ENCODE measurements at places on chromosomes 7 and 10.

GRCh38 chr7:127330070-127330469 lies 62.4 kb downstream of the ZNF800 start:
- DNase-seq, result no peak

DNA sequence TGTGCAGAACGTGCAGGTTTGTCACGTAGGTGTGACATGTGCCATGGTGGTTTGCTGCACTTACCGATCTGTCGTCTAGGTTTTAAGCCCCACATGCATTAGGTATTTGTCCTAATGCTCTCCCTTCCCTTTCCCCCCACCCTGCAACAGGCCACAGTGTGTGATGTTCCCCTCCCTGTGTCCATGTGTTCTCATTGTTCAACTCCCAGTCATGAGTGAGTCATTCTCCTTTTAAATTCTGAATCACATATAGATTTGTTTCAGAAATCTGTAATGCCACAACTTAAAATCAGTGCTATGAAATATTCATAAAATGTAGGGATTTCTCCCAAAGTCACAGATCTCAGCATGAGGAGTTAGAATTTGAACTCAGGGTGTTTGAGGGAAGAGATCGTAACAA lies 552.5 kb upstream of the MBL2 start:
- DNase-seq, result no peak

DNA sequence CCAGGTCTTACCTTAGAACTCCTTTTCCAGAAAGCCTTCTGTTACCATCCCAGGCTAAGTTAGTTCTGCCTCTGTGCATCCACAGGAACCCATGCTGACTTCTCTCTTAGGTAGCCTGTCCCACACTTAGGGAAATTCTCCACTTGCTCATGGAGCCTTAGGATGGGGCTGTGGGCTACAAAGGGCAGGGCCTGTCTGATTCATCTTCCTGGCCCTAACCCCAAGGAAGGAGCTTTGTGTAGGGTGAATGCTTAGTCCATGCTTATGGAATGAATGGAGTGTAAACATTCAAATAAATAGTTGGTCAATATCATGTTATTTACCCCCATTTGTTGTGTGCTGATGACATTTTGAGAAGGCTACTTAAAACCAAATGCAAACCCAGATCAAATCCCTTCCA lies 54.7 kb downstream of the EMX2 start:
- no peak for DNase-seq

GRCh38 chr7:95434557-95435421 lies at the start of gene PON2:
Gene PON2 (minus strand): TSS chr7:95435028. CDS start chr7:95434951, 77 bp downstream.
- no peak for DNase-seq

GRCh38 chr7:139471740-139472353 lies 11.6 kb downstream of the KLRG2 start:
- no peak for DNase-seq

DNA sequence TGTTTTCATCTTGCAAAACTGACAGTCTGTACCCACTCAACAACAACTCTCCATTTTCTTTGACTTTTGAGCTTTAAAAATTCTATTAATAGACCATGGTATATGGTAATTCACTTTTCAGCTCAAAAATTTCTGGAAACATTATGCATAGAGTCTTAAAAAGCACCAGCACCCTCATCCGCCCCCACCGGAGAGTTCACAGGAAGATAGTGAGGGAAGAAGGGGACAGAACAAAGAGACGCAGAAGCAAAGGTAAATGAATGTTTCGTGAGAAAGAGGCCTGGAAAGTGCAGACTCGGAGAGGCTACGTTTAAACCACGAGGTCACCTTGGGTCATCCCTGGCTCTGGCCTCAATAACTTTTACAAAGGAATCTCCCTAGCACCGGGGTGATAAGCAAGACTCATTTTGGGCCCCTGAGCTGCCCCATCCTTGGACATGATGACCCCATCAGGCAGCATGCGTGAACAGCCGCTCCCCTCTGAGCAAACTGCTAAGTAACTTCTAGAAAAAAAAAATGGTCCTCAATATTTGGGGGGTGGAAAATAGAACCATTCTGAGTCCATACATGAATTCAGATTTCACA lies 96.3 kb downstream of the CPXM2 start:
- DNase-seq, result no peak

GRCh38 chr7:94679358-94679757 lies 23.4 kb upstream of the SGCE start:
- DNase-seq, result no peak

GRCh38 chr7:1819259-1819841 lies 149.3 kb downstream of the ELFN1 start:
- no peak for DNase-seq

GRCh38 chr10:17138460-17139042 lies 8.9 kb upstream of the CUBN start:
- no peak for DNase-seq

- no peak for DNase-seq
These were observed 43.2 kb downstream of the CFAP46 start for GRCh38 chr10:132899054-132899750.

Measured in BJ (cell line).